AG09309 (cell line): ENCODE measurements at places on chromosomes 13 and 19.
A peak's percentile ranks its signal among the peaks of the same experiment; 100 is the strongest.

DNA sequence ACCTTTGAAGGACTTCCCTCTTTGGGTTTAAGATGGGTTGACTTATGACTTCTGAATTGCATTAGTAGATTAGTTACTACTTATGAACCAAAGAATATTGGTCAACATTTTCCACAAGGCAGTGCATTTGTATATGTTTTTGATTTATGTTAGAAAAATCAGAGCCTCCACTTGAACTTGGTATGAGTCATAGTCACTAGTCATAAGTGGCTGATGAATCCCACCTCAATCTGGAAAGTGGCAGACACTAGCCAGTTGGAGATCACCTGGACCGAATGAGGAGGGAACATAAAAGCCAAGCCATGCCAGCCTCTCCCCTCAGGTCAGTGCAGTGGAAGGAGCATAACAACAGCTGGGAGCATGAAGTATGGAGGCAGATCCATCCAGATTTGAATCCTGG, 39.3 kb upstream of the SPART start:
- DNase-seq = no peak

GRCh38 chr19:45815481-45816216, 541 bp upstream of the RSPH6A start:
- no peak for DNase-seq

DNA sequence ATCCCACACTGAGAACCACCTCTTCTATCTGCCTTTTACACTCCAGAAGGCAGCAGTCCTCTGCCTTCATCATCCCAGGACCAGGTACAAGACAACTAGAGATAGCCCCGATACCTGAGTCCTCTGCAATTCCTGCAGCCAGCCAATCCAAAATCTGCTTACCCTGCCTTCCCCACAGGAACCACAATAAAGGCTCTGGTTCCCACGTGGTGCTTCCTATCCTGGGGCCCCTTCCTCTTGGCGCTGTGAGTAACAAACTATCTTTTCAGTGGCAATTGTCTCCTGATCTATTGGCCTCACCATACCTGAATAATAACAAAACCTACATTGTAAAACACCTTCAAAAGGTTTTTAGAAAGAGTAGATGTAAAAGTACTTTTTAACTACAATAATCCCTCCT, 63.1 kb downstream of the ZDHHC20 start:
- DNase-seq = no peak

- no peak for DNase-seq
Observed at GRCh38 chr19:19445288-19445687, 39.8 kb downstream of the GATAD2A start.

DNA sequence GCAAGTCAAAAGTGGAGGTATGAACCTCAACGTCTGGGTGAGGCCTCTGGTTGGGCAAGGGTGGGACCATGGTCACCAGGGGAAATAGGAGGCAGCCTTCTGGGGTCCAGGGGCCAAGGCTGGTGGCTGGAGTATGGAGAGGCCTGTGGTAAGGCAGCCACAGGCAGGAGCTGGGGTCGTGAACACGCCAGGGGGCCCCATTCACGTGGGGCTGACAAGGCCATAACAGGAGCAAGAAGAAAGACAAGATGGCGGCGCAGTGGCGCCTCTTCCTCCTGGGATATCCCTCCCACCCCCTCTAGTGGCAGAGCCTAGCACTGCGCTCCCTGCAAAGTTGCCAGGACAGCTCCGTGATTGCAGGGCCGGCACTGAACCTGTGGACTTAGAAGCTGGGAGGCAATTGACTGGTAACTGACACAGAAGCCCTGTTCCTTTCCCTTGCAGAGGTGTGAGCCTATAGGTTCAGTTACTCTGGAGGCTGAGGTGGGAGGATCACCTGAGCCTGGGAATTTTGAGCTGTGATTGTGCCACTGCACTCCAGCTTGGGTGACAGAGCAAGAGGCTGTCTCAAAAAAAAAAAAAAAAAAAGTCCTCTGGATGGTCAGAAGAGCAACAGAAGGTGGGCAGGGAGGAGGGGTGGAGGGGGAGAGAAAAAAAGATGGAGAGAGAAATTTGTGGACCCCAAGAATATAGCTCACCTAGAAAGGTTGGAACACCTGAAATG, 19.7 kb upstream of the EDDM13 start:
- peak; percentile 29 for DNase-seq

- DNase-seq = no peak
Observed at GRCh38 chr19:1250437-1251260, 2.3 kb downstream of the MIDN start.

GRCh38 chr19:5498830-5499550, 43.8 kb downstream of the ZNRF4 start:
- DNase-seq = no peak

- peak; percentile 92 for DNase-seq
Observed at GRCh38 chr19:44752816-44753625, 4.5 kb downstream of the BCL3 start.

DNA sequence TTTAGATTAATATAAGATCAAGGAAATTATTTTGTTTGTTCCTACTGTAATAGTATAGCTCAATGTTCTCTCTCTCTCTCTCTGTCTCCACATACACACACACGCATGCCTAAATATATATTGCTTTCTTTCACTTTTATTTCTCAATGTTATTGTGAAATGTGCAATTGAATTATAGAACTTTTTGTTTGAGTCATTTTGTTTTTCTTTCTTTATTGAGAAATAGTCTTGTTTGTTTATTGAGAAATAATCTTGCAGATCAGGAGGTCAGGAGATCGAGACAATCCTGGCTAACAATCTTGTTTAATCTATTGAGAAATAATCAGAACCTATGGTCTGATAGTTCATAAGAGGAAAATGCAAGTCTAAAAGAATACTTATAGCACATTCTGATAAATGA, 1581.3 kb downstream of the EFNB2 start:
- no peak for DNase-seq

DNA sequence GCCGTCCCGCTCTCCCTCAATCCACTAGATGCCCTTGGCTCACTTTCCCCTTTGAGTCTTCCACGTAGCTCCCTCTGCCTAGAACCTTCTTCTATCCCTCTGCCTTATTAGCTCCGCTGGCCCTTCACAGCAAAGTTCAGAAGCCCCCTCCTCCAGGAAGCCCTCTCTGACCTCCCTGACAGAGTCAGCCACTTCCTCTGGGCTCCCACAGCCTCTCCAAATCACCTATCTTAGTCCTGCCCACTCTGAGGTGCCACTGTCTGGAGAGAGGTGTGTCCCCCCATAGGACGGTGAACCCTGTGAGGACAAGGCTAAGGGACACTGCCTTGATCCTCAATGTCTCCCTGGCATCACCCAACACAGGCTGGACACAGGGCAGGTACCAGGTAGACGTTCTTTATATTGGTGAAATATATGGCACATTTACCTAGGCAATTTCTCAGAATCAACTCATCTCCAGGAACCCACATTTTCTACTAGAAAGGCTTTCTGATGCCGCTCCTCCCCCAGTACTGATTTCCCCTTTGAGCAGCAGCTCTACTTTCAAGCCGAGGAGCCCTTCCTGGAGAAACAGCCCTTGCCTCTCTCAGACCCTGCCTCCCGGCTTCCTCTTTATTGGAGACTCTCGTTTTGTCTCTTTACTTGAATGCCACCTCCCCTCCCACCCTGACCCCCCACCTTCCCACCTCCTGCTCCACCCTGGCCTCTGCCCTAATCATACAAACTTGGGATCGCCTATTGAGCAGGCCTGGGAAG, 3.4 kb upstream of the TGFB1 start:
- DNase-seq = no peak

DNA sequence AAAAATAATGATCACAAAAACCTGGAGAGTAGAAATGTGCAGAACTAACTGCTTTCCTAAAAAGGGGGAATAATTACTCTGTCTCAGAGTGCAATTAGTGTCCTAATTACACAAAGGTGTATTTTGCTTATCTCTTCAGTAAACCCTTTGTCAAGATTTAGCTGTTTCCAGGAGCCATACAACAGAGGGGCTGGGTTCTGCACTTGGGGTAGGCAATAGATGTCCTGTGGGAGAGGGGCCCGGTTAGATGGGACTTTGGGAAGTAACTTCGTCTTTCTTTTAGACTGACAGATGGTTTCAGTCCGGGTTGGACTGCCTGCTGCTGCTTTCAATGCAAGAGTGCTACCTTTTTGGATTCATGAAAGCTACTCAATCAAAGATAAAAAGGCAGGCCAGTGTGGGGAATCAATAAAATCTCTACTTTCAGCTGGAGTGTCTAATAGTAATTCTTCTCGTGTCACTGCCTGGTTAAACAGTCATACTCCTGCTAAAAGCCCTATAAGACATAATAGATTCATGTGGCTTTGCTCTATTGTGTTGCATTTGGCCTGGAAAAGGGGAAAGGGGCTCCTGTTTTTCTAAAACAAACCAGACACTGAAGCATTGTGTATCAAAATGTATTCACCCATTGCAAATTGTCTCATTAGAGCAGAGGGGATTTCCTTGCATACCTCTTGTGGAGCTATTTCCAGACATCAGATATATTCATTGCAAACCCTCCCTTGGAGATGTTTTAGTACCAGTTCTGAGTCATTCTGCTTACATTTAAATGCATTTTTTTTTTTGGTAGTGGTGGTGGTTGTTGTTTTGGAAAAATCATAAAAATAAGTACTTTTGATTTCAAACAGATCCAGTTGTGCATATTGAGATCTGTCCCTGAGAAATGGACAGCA, 83.3 kb upstream of the PCDH8 start:
- no peak for DNase-seq

GRCh38 chr13:45966715-45967114, 85.8 kb downstream of the ZC3H13 start:
- no peak for DNase-seq

DNA sequence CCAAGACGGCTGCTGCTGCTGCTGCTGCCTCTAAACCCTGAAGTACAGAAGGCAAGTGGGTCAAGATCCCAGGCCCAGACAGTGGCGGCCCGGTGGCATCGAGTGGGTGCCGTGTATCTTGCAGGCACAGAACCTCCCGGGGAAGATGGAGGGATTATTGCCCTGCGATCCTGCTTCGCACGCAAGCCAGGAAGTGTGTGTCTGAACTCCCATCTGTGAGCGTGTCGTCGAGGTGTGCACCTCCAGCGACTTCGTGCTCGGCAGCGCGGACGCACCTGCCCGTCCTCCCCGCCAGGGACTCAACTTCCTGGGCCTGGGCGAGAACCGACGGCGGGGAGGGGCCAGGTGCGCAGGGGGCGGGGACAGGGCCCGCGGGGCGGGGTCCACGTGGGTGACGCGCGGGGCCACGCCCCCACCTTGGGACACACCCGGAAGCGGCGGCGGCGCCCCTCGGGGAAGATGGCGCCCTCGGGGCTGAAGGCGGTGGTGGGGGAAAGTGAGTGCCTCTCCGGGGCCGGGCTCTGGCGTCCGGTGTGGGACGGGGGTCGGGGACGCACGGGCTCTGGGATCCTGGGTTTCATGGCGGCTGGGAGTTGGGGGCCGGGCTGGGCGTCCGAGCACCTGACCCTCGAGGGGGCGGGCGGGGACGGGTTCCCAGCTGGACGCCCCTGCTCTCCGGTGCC, at the start of gene STXBP2:
STXBP2 (plus strand) TSS at position 420 of the 683 bp plus-strand sequence; CDS start at position 460, 40 bp downstream.
- DNase-seq = no peak

- peak; percentile 74 for DNase-seq
Observed at GRCh38 chr13:31793246-31793645, 53.9 kb downstream of the RXFP2 start.

GRCh38 chr13:41833831-41834230, 127.1 kb downstream of the VWA8 start:
- no peak for DNase-seq

- peak; percentile 14 for DNase-seq
Observed at GRCh38 chr19:39328046-39328705, 7.5 kb upstream of the LRFN1 start.

GRCh38 chr13:31409678-31410356, 210.0 kb downstream of the B3GLCT start:
- no peak for DNase-seq

DNA sequence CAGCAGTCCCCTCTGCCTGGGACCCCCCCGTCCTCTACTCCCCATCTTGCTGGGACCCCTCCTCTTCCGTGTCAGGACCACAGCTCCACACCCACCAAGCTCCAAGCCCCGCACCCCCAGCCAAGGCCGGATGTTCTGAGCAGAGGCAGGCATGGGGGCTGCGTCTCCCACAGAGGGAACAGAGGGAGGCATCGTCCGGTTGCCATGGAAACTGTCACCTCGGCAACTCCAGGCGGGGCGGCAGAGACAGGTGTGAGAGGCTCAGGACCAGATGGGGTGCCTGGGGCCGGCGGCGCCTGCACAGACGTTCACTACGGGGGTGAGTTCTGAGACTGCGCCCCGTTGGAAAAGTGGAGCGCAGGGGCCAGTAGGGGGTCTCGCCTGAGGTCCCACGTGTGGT, 5.4 kb downstream of the RNU6-9 start:
- no peak for DNase-seq

GRCh38 chr13:99041337-99041736, 63.5 kb upstream of the DOCK9 start:
- no peak for DNase-seq

DNA sequence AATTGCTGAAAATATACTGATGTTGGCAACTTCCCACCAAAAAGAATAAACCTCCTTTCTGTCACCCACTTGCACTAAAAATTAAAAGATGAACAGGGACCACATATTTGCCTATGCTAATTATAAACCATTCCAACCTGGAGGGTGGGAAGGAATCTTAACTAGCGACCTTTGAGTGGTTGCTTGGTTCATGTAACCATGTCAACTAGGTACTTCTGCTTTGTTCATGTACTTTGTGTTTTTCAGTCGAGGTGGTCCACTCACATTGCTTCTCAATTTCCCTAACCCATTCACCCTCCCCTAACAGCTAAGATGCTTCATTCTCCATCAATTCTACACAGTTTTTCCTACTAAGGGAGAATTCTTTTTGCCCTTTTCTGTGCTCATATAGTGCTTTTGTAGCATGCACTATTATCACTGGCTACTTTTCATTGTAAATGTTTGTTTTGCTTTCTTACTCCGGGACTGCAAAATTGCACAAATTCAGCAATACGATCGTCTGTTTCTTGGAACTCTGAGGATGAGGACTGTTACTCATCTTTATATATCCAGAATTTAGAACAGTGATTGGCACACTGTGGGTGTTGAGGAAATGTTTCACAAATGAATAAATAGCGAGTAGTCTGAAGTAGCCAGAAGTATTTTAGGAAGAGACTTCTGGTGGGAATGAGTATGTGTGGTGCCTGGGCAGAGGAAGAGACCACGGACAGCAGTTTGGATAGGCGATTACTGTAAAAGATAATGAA, 187.5 kb downstream of the GPC6 start:
- no peak for DNase-seq

DNA sequence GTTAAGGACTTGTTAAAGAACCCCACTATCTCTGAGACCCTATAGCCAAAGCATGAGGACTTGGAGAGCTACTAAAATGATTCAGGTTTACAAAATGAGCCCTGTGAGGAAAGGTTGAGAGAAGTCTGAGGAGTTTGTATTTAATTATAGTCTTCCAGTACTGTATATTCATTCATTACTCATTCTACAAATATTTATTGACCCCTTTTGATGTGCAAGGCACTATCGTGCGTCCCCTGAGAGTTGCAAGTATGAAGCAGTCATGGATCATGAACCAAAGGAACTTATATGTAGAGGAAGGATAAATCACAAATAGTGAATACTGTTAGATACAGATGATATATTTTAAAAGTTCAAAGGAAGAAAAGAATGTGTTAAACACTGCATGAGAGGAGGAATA, 84.4 kb downstream of the DNAJC15 start:
- peak; percentile 33 for DNase-seq

DNA sequence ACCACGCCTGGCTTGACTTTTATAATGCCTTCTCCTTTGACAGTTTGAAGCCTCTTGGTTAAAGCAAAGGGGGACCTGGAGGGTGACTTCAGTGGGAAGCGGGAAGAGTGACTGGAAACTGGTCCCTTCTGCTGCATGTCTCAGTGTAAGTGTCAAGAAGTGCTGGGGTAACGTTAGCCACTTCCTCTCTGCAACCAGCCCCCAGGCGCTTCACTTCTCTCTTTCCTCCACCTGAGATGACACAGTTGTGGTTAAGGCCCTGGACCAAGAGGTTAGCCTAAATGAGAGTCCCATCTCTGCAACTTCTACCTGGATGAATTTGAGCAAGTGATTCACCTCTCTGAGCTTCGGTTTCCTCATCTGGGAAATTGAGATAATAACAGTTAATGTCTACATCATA, 16.3 kb downstream of the LEUTX start:
- no peak for DNase-seq
